ENCODE measurements at places on chromosomes 6 and 20. TPM values are rescaled to one million over a fixed set of nuclear protein-coding genes. Genes with fewer than 3 reads are reported as not detected.

The SMLR1 gene
- not detected for total RNA-seq

The GPLD1 gene
- 0.74 TPM for total RNA-seq

GRCh38 chr6:114634016-114634415, 291.2 kb upstream of the HS3ST5 start:
- DNase-seq: no peak

GRCh38 chr20:58595167-58595566, 55.9 kb upstream of the STX16 start:
- DNase-seq: no peak

DNA sequence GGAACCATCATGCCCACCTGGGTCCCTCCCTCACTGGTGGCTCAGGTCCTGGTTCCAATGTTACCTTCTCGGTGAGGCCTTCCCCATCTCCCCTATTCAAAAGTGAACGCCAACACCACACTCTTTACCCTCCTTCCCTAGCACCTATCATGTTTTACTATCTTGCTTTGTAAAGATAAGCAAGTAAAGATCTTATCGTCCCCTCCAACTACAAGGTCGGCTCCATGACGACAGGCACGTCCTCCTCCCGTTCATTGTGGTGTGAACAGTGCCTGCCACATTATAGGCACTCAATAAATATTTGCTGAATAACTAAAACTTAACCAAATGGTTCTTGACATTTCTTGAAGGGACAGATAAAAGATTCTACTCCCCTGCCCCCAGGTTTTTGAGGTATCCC, 147.1 kb downstream of the PREX1 start:
- no peak for DNase-seq

DNA sequence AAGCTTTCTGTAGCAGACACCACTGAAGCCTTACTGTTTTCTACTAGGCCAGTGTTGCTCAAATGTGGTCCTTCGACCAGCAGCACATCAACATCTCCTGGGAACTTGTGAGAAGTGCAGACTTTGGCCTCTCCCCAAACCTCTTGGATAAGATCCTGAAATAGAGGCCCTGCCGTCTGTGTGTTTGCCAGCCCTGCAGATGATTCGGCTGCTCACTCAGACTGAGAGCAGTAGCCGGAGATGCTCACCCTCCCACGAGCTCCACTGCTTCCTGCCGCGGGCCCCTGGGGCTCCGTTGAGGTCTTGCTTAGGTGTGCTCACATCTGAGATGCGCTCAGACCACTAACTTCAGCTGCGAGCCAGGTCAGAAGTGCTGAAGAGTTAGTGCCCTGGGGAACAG, 129.5 kb upstream of the SSTR4 start:
- no peak for DNase-seq
